Airway epithelial cell (primary cell): ENCODE measurements at places on chromosomes 6 and 20. TPM values are rescaled to one million over a fixed set of nuclear protein-coding genes. Genes with fewer than 3 reads are reported as not detected.

Gene NKX2-4
- not detected in 2 replicates for total RNA-seq

Gene EYS
- 0.28 and 0.37 TPM in 2 replicates for total RNA-seq

Gene SNAI1
- not detected in 2 replicates for total RNA-seq

Gene SGK2
- not detected in 2 replicates for total RNA-seq

Gene RNF144B
- total RNA-seq, result 32.5 and 38.2 TPM in 2 replicates

Gene BMP6
- 0.14 and 0.46 TPM in 2 replicates for total RNA-seq

Gene BPI
- total RNA-seq, result not detected in 2 replicates

Gene OR2H2
- total RNA-seq, result not detected in 2 replicates

Gene ZKSCAN4
- total RNA-seq, result 2.6 and 3.1 TPM in 2 replicates

Gene C6orf47
- total RNA-seq, result 17.0 and 18.1 TPM in 2 replicates

Gene TNFRSF6B
- 31.8 and 39.1 TPM in 2 replicates for total RNA-seq

Gene RTN4IP1
- total RNA-seq, result 9.2 and 9.5 TPM in 2 replicates

Gene OPRM1
- total RNA-seq, result 0.42 TPM in 1 of 2 replicates, not detected in the other

Gene ADTRP
- total RNA-seq, result 1.3 and 1.8 TPM in 2 replicates

Gene DLK2
- 11.9 and 21.3 TPM in 2 replicates for total RNA-seq

Gene DPPA5
- not detected in 2 replicates for total RNA-seq

Gene ELOVL4
- total RNA-seq, result 8.8 and 15.4 TPM in 2 replicates

Gene VWA7
- 1.6 and 2.8 TPM in 2 replicates for total RNA-seq

Gene PNLDC1
- 0.14 TPM in 2 replicates for total RNA-seq

Gene RWDD2A
- total RNA-seq, result 2.0 and 2.2 TPM in 2 replicates

Gene B3GAT2
- not detected in 2 replicates for total RNA-seq

Gene LY86
- not detected in 2 replicates for total RNA-seq

Gene CUTA
- 155 and 228 TPM in 2 replicates for total RNA-seq

Gene ZFP57
- 0.42 and 1.3 TPM in 2 replicates for total RNA-seq

Gene HTR1E
- total RNA-seq, result not detected in 2 replicates

Gene SLC22A2
- not detected in 2 replicates for total RNA-seq

Gene SAMD10
- 11.1 and 11.6 TPM in 2 replicates for total RNA-seq

Gene DNAH8
- total RNA-seq, result not detected in 2 replicates

Gene CRIP3
- total RNA-seq, result not detected in 2 replicates

Gene WASF1
- 18.0 and 23.3 TPM in 2 replicates for total RNA-seq

Gene SLC13A3
- 3.2 and 3.3 TPM in 2 replicates for total RNA-seq

Gene NOX3
- total RNA-seq, result not detected in 2 replicates

Gene SRMS
- 0.35 TPM in 1 of 2 replicates, not detected in the other for total RNA-seq

Gene HAO1
- not detected in 2 replicates for total RNA-seq

Gene GSTA2
- not detected in 2 replicates for total RNA-seq
